Kidney glomerular epithelial cell (primary cell): ENCODE measurements at places on chromosomes 5 and 9.

DNA sequence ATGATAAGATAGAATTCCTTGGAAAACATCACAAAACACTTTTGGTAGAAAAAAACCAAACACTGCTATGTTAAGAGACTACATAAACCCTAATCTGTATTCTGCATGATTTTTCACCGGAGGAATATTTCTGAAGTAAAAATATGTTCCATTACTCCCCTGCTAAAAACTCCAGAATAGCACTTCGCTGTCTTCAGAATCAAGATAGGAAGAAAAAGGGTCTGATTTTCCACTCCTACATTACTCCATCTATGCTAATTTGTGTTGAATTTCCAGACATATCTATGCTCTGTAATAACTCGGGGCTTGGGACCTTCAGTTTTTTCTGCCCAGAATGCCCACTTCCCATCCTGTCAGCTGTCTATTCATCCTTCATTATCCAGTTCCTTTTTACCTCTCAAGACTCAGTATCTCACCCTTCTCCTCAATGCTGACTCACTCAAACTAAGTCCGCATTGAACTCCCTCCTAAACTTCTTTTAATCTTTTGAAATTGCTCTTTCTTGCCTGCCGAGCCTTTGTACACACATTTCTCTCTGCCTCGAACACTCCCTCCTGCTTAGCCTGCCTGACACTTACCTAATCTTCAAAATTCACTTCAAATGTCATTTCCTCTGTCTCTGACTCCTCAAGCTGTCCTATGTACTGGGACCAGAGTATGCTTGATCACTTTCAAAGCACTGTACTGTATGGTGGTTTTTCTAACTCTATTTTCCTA lies 171.0 kb downstream of the ARRDC3 start:
- no peak for DNase-seq

DNA sequence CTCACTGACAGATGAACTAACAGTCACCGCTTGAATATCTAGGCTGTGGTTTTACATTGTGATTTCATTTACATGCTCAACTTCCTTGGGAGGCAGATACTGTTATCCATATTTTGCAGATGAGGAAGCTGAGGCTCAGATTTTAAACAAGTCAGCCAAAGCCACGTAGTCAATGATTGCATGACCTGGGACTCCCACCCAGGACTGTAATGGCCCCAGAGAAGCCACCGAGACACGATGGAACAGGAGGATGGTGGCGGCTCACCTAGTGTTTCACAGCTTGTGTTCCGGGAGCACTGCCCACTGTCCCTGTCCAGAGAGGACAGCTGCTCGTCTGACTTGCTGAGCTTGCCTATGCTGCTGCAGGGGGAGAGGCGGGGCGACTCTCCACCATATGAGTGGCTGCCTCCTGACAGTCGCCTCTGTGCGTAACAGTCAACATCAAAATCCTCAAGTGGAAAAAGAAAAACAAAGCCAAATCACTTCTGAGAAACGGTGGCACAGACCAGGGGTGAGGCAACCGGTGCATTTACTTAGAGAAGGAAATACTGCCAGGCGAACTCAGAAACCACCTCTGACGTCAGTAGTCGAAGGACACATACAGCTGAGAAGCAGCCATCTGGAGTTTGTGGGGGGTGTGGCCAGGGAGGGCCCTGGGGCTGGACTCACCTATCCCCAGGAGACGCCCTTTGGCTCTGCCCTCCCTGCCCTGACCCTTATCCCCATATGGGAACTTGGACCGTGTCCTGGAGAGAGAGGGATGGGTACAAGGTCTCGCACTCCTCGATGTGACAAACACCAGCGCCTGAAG lies 82.5 kb downstream of the PRRT1B start:
- DNase-seq, result no peak

DNA sequence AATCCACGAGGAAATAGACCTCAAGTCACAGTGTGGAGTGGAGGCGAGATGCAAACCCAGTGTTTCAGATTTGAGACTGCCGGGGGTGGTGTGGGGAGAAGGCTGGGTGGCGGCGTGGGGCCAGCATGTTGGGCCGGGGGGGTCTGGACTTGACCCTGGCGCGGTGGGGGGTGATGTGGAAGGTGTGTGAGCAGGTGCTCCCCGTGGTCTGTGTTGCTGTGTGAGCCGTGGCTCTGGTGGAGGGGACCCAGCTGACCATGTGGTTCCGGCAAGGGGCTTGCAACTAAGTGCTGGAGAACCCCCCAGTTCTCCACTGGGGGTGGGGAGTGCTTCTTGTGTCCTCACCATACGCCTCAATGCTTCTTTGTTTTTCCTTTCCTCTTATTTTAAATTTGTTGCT lies 25.8 kb downstream of the PRRC2B start:
- no peak for DNase-seq

GRCh38 chr9:37947977-37948376 lies 44.0 kb upstream of the SLC25A51 start:
- DNase-seq, result no peak

DNA sequence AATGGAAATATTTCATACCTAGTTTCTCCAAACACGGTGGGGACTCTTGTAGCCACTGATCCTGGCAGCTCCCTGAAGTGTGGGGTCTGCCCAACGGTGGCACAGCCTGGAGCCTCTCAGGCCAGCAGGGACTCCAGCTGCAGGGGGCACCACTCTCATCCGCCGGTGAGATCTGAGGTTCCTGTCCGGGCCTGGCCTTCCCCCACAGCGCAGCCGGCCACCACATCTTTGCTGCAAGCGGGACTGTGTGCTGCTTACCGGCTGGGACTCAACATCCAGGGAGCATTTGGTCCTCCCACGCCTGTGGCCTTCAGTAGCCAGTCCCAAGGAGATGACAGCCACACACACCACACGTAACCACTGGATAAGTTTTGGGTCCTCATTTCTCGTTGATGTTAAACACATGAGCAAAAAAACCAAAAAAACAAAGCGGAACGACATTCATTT lies 7.7 kb upstream of the NKX2-5 start:
- no peak for DNase-seq

DNA sequence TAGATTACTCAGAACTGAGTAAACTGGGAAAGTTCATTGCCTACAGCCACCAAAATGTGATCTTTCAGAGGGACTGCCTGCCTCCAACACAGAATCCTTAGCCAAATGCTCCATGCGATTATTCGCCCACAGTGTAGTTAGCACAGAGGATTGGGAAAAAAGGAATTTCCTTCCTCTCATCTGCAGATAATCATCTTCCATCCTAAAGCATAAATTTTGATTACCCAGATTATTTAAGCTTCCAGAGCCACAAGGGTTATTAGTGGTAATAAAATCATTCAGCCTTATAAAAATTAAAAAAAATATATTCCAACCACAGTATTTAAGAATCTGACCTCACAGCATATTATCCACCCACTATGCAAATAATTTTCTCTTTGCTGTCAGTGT lies 285.3 kb upstream of the GRAMD2B start:
- no peak for DNase-seq

DNA sequence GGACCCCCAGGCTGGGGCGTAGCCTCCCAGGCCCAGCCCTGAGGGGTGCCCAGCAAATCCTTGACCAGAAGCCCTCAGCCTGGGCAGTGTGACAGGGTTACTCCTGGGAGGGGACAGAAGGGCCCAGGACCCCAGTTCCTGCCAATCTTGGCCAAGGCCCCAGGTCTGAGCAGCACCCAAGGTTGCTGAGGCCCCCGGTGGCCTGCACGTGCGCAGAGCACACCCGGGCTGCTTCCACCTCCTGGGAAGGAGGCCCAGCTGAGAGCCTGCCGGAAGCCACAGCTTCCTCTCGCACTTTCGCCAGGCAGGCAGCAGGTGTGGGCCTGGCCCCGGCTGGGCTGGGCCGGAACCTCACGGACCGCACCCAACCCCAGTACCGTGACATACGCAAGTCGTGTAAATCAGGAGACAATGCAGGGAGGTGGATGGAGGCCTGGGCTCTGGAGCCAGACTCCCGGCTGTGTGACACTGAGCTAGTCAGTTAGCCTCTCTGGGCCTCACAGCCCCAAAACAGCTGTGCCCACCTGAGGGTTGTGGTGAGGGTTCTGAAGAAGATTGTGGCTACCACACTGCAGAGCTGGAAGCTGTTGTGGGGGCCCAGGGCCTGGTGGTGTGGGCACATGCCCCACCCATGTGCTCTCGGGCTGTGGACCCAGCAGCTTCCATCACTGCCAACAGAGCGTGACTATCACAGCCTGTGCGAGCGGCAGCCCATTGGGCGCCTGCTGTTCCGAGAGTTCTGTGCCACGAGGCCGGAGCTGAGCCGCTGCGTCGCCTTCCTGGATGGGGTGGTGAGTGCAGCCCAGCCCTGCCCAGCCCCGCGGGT lies 5.1 kb downstream of the GRK6 start:
- no peak for DNase-seq
